ENCODE measurements at places on chromosomes 7 and 10.
A peak's percentile ranks its signal among the peaks of the same experiment; 100 is the strongest.

DNA sequence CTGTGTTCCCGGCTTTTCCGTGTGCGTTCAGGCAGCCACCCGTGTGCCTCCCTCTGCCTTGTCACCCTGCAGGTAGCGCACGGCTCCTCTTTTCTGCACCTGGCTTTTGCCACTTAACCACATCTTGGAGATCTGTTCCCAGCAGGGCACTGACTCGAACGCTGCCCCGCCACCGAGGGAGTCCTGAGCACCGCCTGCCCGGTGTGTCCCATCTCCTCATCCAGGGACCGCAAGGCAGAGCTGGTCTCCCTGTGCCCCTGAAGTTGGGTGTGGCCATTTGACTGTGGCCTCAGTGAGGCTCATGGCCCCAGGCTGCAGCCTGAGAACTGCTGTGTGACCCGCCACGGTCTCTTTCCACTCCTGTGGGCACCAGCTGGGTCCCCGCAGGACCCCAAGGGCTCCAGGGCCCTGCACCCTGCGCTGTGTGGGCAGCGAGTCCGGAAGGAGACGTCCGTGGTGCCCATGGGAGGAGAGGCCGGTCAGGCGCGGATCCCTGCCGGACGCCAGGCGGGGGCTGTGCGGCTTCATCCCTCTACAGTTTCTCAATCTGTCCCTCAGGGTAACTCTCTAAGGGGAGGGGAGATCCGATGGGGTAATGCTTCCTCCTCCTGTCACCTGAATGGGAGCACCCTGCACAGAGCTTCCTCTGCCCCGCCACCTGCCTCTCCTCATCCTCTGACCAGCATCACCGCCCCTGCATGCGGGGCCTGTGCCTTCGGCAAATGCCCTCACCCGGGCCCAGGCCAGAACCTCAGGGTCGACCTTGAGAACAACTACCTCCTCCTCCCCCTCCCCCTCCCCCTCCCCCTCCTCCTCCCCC, 1.8 kb upstream of the INTS1 start:
- no peak for DNase-seq

DNA sequence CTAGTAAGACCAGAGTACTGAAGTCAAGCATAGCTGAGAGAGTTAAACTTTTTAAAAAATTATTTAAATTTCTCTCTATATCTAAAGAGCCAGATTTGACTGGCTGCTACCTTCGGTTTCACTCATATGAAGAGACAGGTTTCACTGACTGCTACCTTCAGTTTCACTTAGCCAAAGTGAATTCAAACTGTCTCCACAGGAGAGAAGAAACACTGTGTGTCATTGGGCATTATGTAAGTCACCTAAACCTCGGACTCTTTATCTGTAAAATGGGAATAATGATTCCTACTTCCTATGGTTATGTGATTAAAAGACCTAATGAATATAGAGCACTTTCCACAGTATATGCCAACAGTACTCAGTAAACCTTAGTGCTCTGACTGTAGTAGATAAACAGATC, 41.6 kb upstream of the MET start:
- DNase-seq: no peak

- no peak for DNase-seq
These were observed 31.7 kb downstream of the HYAL4 start for GRCh38 chr7:123876557-123877256.

DNA sequence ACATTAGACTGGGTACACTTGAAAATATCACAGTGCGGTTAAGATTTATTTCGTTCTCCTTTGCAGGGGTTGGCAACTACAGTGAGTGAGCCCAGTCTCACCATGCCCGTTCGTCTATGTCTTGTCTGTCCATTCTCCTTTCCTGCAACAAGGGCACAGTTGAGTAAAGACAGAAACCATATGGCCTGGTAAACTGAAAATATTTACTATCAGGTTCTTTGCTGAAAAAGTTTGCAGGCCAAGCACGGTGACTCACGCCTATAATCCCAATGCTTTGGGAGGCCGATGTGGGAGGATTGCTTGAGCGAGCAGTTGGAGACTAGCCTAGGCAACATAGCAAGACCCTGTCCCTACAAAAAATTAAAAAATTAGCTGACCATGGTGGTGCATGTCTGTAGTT, 11.4 kb upstream of the KCTD7 start:
- DNase-seq: peak; percentile 43

- DNase-seq: no peak
These were observed 51.3 kb upstream of the GPR26 start for GRCh38 chr10:123614888-123615287.

GRCh38 chr7:100682228-100682741, 8.7 kb downstream of the GNB2 start:
- no peak for DNase-seq

All from HCEC 1CT (cell line).